Omental fat pad (tissue), 4 donors: ENCODE measurements at places on chromosomes 2 and 18.

- DNase-seq, result no peak
Measured at GRCh38 chr2:59806486-59806885, 747.0 kb downstream of the BCL11A start.

DNA sequence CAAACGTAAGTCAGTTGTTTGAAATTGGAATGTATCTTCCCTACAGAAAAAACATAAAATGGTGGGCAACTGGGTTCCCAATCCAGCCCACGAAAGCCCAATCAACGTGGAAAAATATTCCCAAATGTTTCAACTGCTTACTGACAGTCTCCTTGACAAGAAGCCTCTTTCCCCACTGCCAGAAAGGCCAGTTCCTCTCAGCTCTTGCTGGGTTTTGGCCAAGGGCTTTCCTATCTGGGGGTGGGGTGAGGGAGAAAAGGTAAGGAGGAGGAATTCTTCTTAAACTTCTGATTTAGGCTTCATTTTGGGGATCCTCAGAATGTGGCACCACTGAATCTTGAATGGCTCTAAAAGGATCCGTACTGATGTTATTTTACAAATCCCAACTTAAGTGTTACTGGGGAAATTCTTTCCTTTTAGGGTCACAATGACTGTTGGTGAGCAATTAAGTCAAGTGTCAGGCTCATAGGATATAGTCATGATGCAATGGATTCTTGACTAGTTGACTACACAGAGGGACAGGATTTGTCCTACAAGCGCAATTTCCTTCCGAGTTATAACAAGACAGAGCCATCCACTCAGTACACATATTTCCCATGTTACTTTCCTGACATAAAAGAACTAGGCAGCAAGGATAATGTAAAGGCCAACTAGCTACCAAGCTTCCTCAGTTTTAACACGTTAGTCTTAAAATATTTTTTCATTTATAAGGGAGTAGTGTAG, 73.6 kb downstream of the SPRED2 start:
- no peak for DNase-seq

DNA sequence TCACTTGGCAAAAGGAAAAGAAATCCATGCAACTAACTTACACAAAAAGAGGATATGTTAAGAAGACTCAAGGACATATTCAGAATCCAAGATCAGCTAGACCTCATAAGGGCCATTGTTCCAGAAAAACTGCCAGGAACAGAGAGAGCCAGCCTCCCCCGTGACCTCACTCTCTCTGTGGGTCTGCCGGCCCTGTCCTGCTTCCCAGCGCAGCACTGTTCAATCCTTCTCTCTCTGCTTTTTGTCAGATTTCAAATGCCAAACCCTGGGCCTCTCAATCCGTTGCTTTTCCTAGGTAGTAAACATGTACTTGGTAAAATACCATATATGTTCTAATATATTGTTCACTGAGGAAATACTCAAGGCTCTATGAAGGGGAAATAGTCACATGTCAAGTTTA, 40.0 kb upstream of the ACKR3 start:
- DNase-seq, result no peak

- DNase-seq, result no peak
Measured at GRCh38 chr2:109402180-109402579, 211.6 kb downstream of the SEPTIN10 start.

- DNase-seq, result no peak
Measured at GRCh38 chr2:200728630-200729029, 83.1 kb upstream of the BZW1 start.

DNA sequence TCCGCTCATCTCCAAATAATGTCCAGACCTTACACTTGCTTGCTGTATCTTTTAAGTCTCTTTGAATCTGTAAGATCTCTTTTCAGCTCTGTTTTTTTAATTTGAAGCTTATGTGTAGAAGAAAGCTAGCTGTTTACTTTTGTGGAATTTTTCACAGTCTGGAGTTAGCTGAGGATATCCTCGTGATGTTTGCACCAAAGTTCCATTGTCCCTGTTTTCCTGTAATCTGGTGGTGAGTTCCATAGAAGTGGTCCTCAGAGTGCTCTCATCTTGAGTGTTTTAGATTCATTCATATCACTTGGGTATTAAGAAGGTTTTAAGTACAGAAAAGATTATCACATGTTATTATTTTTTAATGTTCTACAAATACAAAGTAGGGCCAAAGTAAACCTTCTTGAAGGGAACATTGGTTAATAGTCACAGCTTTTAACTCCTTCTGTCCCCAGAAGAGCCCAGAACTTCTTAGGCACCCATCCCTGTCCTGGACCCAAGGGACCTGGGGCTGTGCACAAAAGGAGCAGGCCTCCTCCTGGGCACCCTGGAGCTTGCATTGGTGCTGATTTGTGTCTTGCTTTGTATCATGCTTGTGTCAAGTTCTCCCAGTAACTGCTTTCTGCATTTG, 15.0 kb downstream of the MLPH start:
- no peak for DNase-seq

DNA sequence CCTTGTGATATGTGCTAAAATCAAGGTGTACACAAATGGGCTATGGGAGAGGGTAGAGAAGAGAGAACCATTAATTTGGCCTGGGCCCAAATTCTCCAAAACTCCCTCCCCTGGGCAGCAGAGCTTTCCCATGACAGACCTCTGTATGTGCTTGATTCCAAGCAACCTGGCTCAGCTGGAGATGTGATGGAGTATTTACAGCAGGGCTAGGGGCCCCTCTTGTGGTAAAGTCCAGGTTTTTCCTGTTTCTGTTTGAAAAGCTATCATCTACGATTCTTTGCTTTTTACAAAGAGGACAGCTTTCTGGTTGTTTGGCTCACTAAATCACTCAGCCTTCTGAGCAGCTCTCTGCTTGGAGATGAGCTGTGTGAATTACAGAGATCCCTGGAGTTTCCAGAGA, 40.3 kb downstream of the KCNS3 start:
- DNase-seq, result no peak

- DNase-seq, result no peak
Measured at GRCh38 chr2:225025917-225026571, 16.2 kb downstream of the DOCK10 start.

DNA sequence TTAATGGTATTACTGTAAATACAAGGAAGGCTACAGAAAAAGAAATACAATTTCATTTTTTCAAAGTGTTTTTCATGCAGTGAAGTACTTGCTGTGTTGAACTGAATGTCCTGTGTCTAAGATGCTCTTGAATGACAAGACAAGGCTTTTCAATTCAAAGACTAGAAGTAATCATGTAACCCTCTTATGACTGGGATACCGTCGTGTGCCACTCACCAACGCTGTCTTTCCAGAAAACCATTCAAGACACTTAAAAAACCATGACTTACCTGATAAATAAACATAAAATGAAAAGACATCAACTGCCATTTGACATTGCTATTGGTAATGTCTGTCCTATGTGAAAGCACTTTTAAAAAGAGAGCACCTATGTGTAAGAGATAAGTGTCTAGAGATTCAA, 183.1 kb upstream of the DPP10 start:
- no peak for DNase-seq

DNA sequence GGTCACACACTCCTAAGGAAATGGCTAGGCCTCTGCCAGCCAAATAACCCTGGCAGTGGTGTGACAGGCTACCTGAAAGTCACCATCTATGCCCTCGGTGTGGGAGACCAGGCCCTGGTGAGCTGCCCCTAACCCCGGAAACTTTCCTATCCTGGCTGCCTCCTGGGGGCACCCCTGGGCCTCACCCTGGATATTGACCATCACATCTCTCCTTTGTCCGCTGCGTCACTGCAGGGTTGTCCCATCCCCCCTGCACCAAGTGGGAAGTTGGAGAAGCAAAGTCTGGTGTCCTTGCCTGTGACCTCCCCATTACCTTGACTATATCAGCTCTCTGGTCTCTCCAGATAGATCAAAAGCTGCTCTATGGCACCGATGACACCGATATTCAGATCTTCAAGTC, 18.8 kb downstream of the FER1L5 start:
- no peak for DNase-seq

GRCh38 chr2:241372361-241372992, 16.4 kb downstream of the FARP2 start:
- no peak for DNase-seq

DNA sequence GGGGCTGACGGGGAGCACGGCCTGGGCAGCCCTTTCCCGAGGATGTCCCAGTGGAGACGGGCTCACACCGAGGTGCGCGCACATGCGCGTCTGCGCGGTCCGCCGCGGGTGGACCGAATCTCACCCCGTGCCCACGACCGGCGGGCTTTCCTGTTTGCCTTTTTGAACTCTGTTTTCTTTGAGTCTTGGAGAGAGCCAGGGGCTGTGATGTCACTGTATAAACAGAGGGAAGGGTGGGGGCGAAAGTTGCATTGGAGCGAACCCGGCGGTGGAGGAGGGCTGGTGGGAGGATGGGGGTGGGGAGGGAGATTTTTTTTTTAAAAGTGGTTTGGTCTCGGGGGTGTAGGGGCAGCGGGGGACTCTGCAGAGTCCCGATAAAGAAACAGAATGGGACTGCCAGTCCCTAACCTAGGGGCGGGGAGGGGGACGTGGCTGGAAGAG, 141.2 kb upstream of the CTAGE1 start:
- no peak for DNase-seq

DNA sequence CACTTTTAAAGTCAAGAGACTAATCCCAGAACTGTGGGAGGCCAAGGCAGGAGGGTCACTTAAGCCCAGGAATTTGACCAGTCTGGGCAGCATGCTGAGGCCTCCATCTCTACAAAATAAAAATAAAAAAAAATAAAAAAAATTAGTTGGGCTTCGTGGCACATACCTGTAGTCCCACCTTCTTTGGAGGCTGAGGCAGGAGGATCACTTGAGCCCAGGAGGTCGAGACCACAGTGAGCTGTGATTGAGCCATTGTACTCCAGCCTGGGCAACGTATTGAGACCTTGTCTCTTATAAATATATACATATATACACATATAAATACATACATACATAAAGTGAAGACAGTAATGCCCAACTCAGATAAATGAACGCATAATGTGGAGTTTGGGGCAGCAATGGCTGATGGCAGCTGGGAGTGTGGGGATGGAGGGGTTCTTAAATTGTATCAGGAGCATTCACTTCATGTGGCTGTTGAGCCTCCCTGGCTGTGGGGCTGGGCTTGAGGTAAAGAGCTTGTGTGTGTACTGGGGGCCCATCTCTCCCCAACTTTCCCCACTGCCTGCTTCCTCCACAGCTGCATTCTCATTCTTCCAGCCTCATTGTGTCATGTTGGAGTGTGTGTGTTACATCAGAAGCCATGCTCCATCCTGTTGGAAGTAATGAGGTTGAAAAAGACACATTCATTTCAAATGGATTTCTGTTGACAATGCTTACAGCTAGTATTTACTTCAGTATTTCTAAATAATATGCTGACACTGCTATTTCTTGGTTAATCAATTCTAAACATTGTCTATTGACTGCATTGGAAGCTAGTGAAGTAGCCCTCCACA, 96.5 kb upstream of the HS6ST1 start:
- DNase-seq, result no peak

- no peak for DNase-seq
Measured at GRCh38 chr2:200308546-200309295, 2.2 kb downstream of the SPATS2L start.

DNA sequence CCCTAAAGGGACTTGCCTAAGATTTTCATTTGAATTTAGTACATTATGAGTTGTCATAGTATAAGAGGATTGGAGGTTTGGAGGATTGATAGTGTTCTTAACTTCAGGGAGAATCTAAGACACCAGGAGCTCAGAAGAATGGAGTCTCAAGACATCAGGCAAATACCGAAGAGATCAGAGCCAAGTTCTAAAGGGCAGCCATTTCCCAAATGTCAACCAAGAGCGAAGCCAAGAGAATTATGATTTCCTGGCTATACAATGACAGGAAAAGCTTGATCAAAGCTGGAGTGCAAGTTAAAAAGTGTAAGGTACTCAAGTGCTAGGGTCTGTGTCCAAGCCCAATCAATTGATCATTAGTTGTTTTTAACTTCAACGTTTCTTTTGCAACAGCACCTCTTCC, 283.0 kb upstream of the FN1 start:
- no peak for DNase-seq

DNA sequence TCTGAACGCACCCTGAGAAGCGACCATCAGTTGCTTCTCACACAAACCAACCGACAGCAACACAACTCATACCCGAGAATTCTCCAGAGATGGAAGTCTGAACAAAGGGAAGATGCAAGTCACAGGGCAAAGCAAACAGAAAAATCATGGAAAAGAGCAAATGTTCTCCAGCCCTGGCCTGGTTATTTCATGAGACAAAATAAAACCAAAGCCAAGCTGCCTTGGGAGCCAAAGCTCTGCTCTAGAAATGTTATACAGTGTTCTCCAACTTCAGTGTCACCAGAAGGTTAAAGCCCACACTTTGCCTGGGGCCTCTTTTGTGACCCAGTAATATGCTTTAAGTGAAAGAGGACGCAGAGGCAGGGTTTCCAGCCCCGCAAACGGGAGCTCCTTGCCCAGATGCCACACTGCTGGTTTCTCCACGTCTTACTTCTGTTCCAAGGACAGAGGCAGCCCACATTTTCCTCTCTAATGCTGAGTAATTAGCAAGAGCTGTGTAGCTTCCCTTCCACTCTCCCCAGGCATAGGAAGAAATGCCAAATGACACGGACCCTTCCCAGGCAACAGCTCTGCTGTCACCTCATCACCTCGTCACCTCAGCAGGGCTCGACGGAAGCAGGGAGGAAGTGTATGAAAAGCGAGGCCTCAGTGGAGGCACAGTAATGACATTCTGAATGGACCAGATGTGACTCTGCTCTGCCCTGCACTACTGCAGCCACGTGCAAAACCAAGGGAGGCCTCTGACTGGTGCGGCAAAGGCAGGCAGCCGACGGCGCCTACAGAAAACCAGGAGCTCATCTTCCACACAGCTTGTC, 64.7 kb downstream of the FBXO15 start:
- no peak for DNase-seq

- no peak for DNase-seq
Measured at GRCh38 chr2:26471289-26471688, 6.6 kb downstream of the OTOF start.
